Activated T-cell treated with anti-CD3 and anti-CD28 coated beads for 1 hour (primary cell): ENCODE measurements at places on chromosomes 2 and 18.

DNA sequence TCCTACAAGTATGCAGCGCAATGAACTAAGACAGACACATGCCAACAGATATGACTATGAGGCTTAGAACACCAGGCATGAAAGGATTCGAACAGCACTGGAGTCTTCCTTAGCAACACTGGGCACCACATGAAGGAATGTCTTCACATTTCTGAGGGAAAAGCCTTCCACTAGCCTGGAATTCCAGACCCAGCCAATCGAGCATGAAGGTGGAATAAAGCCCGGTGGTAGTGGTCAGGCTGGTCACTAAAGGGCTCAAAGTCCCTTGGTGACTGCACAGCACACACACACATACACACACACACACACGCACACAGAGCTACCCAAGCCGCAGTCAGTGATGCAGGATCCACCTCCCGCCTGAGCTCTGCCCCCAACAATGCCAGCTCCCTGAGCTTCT, 19.7 kb upstream of the SFXN5 start:
- no peak for DNase-seq

DNA sequence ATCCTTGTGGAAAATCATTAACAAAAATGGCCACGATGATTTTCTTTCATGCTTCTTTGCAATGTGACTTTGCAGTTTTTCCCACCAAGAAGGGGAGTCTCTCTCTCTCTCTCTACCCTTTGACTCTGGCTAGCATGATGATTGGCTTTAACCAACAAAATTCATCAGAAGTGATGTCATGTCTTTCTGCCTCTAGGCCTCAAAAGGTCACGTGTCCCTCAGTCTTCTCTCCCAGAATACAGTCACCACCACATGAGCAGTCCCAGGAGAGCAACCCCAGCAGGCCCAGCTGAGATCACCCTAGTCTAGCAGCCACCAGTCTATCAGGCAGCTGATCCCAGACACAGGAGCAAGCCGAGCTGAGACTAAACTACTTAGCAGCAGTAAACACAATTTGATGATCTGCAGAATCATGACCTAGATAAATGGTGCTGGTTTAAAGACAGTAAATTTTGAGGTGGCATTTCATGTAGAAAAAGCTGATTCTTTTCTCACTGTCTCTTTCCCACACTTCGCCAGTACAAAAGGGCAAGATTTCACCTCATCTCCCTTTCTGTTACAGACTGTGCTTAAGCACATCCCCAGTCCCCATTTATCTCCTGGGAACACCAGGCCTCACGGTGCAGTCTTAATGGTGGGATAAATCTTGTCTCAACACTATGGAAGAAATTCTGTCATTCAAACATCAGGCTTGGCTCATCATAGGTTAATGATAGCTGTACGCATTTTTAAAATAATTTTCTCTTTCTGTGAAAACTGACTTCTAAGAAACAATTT, 132.7 kb downstream of the SCG2 start:
- no peak for DNase-seq

- DNase-seq: no peak
Measured at GRCh38 chr2:31319406-31320175, 85.6 kb downstream of the EHD3 start.

DNA sequence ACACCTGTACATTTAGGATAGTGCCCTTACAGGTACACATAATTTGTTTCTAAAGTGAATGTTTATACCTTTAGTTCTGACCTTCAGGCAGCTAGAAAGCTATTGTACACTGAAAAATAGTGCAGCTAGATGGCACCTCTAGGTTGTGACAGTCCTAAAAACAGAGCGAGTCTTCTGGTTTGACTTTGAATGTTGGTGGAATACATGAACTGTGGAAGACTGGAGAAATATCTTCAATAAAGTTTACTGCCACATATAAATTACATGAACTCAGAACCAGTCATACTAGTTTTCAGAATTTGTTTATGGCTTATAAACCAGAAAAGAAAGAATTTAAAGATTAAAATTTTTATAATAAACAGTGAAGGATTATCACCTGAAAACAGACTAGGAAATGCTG, 58.7 kb upstream of the TWSG1 start:
- no peak for DNase-seq

- no peak for DNase-seq
Measured at GRCh38 chr2:68246396-68246795, 5.9 kb downstream of the PPP3R1 start.

GRCh38 chr2:120764492-120764891, 28.8 kb downstream of the GLI2 start:
- DNase-seq: no peak

DNA sequence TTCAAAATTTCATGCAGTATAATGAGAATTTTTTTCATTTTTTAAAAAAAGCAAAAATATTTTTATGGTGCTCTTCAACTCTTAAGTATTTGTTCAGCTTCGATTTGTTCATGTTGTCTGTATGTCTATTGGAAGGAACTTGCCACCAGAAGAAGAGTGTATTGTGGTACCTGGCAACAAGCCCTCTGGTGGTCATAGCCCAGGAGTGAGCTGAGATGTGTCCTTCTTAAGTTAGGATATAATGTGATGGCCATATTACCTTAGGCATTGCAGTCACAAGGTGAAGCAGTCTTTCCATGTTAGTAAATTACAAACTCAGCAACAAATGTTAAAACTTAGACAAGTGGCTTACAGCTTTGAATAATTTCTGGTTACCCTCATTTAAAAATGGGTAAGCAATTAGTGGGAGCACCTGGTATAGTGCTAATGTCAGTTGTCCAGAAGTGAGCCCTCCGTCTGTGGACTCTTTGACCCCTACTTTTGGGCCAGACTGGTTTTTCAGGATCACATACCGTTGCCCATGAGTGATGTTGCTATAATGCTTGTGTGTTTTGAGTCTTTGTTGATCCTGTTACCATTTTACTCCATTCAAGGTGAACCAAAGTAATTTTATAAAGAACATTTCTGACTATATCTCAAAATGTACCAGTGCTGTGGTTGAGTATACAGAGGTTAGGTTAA, 57.4 kb downstream of the MYO1B start:
- DNase-seq: no peak

DNA sequence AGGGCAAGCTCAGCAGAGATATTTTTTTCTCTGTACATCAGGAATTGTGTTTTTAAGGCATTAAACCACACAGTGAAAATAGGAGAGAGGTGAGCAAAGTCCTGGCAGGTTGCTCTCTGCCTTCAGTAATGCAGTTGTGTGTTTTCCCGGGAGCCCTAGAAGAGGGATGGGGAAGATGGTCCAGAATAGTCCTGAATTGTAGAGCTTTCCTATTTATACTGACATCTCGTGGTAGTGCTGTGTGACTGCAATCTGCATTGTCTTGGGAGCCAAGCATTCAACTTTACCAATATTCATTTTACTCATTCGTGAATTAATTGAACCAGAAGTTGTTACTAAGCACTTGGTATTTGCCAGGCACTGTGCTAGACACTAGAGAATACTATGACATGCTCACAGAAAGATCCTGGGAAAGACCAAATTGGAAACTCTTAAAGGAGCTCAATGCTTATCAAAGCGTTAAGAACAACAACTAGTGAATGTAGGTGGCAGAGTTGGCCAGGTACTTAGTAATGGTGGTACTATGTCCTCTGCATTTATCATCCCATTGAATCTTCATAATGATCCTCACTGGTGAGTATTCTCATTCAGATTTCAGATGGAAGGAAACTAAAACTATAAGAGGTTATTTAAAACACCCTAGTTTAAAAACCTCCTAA, 214.6 kb downstream of the TRIB2 start:
- DNase-seq: no peak

- DNase-seq: no peak
Measured at GRCh38 chr18:3015204-3015592, 2.3 kb upstream of the LPIN2 start.

GRCh38 chr2:11250400-11251196, 93.8 kb downstream of the ROCK2 start:
- no peak for DNase-seq

DNA sequence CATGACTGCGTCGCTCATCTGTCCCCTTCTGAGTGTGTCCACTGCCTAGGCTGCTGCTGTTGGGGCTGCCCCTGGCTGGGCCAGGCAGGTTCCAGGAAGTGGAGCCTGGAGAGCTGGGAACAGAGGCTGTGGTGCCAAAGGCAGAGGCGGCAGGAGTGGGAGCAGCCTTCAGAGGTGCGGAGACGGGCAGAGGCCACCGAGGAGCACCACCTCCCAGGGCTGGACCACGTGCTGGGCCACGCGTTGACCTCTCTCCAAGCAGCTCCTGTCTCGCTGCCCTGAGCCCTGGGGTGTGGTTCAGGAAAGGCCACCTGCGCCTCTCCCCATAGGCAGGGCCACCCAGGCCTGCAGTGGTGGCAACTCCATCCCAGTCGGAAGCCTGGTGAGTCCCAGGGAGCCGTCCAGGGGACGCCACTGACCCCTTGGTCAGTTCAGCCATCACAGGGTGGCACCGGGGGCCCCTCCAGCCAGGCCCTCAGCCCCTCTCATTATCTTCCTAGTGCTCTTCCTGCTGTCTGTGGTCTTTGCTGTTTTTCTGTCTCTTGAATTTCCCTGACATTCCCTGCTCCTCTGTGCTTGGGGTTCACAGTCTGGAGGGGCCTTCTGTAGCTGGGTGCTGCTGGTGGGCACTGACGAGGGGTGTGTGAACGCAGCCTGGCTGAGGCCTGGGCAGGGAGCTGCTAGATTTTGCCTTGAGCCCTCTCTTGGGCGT, 122.8 kb upstream of the HS6ST1 start:
- DNase-seq: no peak

DNA sequence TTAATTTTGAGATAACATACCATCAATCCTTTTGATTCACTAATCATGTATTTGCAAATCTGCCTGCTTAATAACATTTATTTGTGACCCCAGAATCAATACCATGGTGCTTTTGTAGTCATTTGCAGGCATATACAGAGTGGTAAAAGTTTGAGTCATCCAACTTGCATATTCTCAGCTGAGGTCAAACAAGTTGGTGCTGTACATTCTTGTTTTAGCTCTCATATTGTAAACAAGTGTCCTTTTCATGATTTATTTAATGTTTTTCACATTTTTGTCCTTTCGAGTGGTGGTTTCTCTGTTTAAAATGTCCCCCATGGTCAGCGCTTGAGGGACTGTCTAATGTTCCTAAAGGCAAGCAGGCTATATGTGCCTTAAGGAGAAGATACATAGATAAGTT, 17.5 kb downstream of the RAB27B start:
- no peak for DNase-seq

GRCh38 chr18:8063733-8064132, 496.6 kb downstream of the PTPRM start:
- no peak for DNase-seq

GRCh38 chr2:231193216-231193615, 5.2 kb upstream of the ARMC9 start:
- DNase-seq: no peak

DNA sequence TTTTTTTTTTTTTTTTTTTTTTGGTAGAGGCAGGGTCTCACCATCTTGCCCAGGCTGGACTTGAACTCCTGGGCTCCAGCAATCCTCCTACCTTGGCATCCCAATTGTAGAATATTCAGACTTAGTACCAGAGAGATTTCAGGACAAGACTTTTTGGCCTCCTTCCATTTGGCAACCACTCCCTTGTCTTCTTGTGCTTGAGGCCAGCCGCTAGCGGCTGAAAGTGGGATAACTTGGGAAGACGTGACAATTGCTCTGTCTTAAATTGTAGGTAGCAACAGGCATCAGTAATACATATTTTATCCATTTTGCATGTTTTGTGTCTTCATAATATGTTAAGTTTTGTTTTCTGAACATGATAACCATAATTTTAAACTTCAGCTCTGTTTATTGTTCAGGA, 53.3 kb upstream of the TTN start:
- DNase-seq: no peak

GRCh38 chr2:44680983-44681531, 260.4 kb upstream of the SIX3 start:
- no peak for DNase-seq

- DNase-seq: no peak
Measured at GRCh38 chr2:193668557-193669323, 1474.0 kb upstream of the TMEFF2 start.

GRCh38 chr2:105597011-105597805, 147.5 kb upstream of the NCK2 start:
- DNase-seq: no peak

GRCh38 chr2:148882051-148882450, 7.0 kb downstream of the KIF5C start:
- DNase-seq: no peak

DNA sequence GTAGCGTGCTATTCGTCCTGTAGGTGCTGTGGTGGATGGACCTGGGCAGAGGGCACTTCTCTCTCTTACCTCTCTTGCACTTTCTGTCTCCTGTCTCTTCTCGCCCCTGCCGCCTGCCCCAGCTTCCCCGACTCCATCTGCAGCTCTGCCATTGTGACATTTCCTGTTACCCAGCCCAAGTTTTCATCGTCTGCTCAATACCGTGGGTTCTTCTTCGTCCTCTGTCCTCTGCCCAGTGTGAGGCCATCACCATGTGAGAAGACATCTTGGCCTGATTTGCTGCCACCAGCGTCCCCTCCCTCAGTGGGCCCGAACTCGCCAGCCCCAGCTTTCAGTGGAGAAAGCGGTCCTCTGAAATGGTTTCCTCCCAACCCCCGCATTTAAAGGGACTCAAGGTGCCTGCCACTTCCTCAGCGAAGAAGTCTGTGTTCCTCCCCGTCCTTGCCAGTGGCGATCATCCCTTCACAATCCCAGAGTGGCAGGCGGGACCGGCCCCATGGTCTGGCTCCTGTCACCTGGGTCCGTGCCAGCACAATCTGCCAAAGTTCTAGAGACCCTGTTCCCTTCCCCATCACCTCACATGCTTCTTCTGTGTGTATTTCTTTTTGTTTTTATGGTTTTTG, 18.0 kb downstream of the TGOLN2 start:
- no peak for DNase-seq

DNA sequence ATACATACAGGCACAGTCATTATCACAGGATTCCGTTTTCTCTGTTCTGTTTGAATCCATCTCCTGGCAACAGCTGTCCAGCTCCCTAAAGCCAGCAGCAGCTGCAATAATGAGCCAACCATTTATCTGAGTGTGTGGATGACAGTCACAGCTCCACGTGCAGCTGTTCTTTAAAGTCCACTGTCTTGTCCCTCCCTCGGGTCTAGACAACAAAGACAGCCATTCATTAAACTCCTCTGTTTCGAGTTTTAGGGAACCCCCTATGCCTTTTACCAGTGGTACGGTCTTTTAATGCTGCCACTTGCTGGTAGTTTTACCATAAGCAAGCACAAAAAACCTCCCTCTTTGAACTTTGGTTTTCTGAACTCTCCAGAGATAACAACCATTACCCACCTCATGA, 16.0 kb upstream of the MSGN1 start:
- DNase-seq: no peak

DNA sequence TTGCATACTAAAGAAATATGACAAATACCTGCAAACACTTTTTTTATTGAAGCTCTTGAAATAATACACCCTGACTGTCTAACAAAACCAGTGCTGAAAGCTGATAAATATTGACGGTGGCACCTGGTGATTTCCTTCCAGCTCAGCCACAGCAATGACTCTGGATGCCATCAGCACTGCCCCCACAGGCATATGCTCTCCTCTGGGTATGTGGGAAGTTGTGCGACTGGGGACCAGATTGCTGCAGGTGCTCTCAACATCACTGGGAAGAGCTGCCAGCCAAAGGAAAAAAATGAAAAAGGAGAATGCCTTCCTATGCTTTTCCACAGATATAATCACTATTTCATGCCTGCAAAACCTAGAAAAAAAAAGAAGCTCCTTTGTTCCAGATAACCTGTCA, 141.5 kb downstream of the PIGN start:
- no peak for DNase-seq
